ENCODE measurements at places on chromosomes 2 and 18.

DNA sequence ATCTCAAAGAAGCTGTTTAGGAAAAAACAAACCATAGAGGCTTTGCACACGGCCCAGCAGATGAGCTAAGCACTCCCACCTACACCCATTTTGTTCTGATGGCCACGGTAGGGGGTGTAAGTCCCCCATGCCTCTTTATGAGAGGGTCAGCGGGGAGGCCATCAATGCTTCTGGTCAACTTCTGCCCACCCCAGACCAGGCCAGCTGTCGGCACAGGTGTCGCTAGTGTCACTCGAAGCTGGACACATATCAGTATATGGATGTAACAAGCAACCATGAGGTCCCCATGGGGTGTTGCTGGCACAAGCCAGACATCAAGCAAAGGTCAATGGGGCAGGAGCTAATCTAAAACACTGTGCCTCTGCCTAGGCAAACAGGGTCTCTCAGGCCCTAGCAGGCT lies 23.7 kb upstream of the SLC35F6 start:
- no peak for DNase-seq

- DNase-seq: no peak
Measured at GRCh38 chr2:27652341-27652740, 11.1 kb downstream of the SUPT7L start.

GRCh38 chr2:18345848-18346247 lies 214.6 kb downstream of the RDH14 start:
- DNase-seq: no peak

- DNase-seq: no peak
Measured at GRCh38 chr2:70894765-70895164, 40.9 kb upstream of the ATP6V1B1 start.

DNA sequence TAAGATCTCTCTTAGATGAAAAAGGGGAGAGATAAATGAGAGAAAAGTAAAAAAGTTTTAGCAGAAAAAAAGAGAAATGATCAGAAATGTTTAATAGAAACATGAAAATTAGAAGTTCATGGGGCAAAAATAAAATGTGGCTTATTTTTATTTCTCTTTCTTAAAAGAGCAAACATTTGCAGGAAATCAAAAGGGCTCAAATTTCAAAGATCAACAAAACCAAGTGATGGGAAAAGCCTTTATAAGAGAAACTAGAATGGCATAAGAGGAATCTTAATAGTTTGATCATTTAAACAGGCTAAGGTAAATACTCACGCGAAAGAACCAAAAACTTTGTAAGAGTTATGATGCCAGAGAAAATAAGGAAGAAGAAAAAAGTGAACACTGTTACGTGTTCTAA lies 23.3 kb upstream of the DAW1 start:
- DNase-seq: no peak
